Stimulated activated CD4-positive, alpha-beta T cell treated with anti-CD3 and anti-CD28 coated beads, TNF-alpha, amount 100 ng/mL, for 1 hour (primary cell): ENCODE measurements at places on chromosomes 5 and 9.

- DNase-seq: no peak
Observed at GRCh38 chr9:114031948-114032840, 45.9 kb downstream of the AMBP start.

GRCh38 chr9:122190597-122191381 lies 31.1 kb downstream of the MORN5 start:
- DNase-seq: no peak

DNA sequence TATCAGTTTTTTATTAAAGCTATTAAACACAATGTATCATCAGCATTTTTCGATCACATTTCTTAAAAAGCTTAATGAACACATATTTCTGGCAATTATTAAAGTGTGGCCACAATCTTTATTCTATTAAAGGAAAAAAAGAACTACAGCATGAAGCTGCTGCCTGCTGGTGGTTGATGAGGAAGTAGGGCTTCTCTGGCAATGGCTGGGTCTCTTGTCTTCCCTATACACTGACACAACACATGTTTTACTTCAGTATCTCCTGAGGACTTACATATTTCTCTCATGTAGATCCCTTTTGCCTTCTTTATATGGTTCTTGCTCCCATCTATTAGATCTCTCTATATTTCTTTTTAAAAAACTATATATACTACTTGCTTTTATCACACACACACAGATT lies 590.7 kb downstream of the RAB3C start:
- no peak for DNase-seq

DNA sequence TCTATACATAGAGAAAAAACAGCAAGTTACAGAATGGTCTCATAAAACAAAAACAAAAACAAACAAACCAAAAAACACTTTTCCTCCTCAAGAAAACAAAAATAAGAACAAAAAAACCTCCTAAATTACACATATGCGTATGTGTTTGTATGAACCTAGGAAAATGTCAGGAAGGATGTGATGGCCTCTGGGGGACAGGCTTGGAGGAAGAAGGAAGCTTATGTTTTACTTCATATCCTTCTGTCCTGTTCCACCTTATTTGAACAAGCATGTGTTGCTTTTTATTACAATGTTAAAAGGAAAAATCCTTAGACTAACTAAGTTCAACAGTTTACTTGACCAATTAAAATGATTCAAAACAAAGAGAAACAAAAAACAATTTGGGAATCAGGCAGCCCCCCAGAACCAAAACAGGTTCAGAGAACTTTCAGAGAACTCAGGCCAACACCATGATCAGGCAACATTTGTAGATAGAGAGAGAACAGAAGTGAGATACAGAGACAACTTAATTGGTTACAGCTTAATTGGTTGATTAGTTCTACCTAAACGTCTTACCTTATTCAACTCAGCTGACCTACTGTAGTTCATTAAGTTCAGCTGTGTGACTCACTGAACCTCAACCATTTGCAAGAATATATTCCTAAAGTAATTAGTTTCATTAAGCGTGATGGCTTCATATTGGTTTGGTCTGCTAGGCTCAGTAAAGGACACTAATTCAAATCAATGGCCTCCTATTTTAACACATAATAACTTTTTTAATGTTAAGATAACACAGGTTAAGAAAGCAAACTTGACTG lies 10.1 kb downstream of the SPAAR start:
- no peak for DNase-seq
